ENCODE measurements at places on chromosomes 3 and 15.

DNA sequence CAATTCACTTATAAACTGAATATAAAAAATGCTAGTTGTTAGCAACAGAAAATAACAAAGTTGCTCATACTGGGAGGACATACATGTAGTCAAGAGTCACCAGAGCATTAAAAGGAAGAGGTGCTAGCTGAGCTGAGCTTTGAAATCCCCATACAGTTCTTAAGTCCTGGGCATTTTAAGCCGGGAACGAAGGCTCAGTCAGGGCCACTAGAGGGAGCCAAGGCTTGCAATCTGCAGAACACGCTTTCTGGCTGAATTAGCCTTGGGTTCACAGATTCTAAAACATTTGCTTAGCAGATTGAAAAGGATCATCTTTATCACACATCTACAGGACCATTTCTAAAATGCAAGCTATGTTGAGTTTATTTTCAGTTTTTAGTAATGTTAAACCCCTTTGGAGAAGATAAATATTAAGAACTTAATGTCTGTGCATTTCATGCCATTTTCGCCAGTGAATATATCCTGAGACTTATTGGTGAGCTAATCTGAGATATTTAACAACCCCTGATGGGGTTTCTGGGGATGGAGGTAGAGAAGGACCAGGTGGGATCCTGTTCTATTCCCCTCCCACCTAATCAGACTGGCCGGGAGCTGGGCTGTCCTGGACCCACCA lies 26.3 kb upstream of the MNS1 start:
- no peak for DNase-seq

DNA sequence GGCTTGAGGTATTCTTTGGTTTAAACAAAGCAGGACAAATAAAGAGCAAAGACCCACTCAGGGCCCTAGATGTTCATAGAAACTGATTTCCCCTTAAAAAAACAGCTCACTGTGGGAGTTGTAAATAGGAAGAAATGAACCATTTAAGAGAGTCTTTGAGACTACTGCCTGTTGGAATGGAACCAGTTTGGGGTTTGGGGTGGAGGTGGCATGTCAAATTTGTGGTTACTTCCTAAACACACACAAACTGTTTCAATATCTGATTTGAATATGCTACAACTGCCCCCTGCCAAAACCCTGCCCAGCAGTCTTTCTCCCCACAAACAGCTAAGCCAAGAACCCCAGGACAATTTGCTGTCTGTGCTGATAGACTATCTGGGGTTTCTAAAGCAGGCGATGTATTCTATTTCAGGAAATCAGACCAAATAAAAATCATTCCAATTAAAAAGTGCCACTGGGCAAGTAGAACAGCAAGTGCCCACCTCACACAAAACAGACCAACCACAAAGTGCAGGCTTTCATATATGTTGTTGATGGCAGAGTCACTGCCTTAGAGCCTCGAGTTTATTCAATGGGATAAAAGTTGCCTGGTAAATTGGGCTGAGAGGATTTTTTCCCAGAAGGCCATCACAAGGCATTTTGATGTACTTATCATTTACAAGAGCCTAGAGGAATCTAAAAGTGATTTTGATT lies 293.9 kb upstream of the PROK2 start:
- DNase-seq, result no peak

DNA sequence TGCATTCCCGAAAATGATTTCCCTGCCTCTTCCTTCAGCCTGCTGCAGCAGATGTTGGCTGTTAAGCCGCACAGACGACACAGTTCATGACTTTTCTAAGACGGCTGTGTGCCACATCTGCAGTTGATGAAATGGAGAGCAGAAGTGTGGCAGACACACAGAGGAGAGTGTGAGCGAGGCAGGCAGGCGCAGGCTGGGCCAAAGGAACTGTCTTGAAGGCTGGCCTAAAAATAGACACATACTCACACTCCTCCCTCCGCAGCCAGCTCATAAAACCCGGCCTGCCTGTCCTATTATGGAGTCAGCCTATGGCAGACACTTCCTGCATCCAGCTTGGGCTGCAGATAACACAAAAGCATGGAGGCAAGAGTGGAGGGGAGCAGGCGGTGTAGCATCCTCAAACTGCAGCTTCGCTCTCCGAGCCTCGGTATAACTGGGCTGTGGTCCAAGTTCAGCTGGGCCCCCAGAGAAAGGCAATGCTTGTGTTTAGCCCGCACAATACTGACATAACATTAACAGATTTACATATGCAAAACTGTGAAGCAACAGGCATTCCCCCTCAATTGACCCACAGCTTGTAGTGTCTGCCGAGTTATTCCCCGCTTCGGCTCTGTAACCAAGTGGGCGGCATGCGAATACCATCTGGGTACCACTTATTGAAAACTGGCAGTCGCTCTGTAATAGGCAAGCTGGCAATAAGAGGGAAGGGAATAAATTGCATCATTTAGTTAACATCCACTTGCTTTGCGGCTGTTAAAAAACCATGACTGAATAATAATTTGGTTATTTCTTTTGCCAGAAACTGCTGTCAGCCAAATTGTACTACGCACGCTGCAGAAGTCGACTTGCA lies 40.8 kb downstream of the FOXP1 start:
- peak; percentile 32 for DNase-seq

- no peak for DNase-seq
Measured at GRCh38 chr15:62249501-62249900, 84.4 kb upstream of the C2CD4B start.

GRCh38 chr3:143914257-143914656 lies 57.4 kb upstream of the DIPK2A start:
- DNase-seq, result no peak

- DNase-seq, result no peak
Measured at GRCh38 chr3:1292571-1293071, 199.8 kb downstream of the CNTN6 start.

GRCh38 chr15:85100186-85100937 lies 118.7 kb downstream of the PDE8A start:
- DNase-seq, result no peak

DNA sequence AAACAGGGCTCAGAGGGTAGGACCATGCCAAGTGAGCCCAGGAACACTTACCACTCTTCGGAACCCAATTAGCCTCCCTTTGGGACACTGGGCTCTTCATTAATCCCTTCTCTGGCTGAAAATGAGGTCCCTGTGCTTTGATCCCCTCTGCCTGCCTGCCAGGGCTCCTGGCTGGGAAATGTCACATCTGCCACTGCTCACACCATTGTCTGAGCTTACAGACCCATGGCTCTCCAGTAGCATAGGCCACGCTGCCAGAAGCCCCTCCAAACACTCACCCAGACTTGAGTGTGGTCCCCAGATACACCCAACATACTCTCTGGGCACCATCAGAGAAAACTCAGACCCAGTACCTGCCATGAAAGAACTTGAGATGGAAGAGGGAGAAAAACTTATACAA lies 287.3 kb downstream of the XXYLT1 start:
- no peak for DNase-seq

GRCh38 chr3:170602556-170602955 lies 16.7 kb upstream of the SLC7A14 start:
- DNase-seq, result no peak

DNA sequence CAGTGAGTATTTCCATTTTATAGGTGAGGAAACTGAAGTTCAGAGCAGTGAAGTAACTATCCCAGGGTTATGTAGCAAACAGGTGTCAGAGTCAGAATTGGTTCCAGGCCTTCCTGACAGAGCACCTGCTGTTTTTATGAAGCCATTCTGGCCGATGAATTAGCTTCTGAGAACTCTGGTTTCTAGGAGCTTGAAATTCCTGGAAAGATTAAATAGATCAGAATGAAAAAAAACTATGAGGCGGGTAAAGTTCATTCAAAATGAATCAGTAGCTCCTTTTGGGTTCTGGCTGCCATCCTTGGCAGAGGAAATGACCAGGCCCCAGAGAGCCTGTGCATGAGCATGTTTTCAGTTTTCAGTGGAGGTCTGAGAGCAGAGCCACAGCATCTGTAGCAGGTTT lies 59.3 kb upstream of the CFAP161 start:
- no peak for DNase-seq

DNA sequence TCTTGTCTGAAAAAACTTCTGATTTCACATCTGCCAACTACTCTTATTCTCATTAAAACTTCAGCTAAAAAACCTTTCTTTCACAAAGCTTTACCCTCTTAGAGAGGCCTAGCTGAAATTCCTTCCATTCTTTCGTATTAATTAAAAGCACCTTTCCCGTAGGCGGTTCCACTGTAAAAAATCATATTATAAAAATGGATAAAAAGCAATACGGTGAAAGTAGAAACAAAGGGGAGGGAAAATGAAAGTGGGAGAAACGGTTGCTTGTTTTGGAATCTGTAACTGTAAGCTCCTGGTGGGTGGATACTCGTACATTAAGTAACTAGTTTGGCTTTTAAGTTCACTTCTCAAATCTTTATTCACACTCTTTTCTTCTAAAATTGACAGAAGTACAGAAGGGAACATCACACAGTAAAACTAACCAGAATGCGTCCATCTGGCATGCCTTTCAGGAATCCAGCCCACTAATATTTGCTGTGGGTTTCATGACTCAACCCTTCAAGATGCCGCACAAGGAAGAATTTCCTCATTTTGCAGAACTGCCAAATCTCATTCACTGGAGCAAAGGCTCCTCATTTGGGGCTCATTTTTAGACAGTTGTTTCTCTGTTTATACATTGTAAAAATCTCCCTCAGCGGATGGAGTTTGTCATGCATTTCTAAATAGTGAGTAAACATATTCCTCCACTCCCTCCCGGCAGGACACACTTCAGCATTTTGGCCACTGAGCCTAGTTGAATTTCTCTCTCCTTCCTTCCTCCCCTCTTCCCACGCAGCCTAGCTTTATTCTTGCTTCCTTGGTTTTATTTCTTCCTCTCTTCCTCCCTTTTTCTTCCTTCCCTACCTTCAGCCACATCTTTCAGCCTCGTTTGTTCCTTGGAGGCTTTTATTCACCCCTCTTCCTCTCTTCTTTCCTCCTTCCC lies 419.5 kb upstream of the NAALADL2 start:
- DNase-seq, result no peak

GRCh38 chr15:82106679-82107078 lies 60.9 kb upstream of the MEX3B start:
- no peak for DNase-seq

- no peak for DNase-seq
Measured at GRCh38 chr3:134351427-134351826, 22.8 kb downstream of the AMOTL2 start.

- no peak for DNase-seq
Measured at GRCh38 chr3:171508676-171509075, 48.5 kb upstream of the TNIK start.

DNA sequence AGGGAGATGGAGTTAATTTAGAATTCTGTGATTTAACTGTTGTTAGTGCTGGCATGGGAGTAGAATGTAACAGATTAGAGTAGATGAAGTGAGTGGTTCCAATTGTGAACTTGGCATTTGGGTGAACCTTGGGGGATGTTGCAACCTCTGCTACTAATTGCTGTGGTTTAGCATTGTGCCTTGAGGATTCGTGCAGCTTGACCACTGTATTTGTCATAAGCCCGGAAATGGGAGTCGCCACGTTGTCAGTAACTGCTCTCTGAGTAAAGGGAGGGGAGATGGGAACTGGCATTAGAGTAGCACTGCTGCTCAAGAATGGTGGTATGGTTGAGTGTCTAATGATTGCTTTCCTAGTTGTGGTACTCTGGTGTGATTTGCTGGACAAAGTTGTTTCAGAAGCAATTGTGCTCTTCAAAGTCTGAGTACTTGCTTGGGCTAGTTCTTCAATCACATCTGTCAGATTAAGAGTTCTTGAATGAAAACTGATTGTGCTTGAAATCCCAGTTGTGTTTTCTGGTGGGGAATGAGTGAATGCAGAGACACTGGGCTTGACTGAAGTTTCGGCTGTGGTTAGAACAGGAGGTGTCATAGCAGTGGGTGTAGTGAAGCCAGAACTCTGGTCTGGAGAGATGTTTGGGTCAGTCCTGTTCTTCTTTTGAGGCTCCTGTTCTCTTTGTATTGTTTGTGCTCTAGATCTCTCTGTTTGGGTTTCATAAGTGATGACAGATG lies 15.4 kb downstream of the IGSF10 start:
- DNase-seq, result no peak

DNA sequence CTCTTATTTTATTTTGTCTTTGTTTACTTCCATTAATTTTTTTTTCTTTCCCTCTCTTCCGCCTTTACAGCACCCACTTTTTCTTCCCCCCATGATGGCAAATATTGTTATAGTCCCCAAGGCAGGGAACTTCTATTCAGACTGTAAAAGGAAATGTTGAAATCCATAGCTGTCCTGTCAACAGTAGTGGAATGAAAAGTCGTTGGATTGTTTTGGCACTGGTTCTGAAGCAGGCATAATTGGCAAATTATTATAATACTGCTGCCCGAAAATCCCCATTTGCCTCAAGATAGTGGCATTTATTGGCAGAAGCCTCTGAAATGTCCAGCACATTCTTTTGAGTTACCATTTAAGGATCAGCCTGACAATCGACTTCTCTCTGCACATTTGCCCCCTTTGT lies 150.6 kb downstream of the TPRG1 start:
- DNase-seq, result no peak

GRCh38 chr15:101451846-101452245 lies 37.7 kb downstream of the PCSK6 start:
- DNase-seq, result no peak

DNA sequence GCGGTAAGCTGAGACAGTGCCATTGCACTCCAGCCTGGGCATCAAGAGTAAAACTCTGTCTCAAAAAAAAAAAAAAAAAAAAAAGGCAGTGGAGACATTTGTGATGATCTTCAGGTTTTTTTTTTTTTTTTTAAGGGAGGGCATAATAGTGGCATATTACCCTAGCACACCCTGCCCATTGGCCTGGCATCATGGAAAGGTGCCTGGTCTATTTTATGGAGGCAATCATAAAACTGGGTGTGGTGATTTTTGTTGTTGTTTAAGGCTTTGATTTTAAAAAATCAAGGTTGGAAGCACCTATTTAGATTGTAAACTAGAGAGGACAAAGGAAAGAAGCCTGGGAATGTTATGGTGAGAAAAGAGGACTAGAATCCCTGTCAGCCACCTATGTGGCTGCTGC lies 6.0 kb downstream of the IQGAP1 start:
- DNase-seq, result no peak

DNA sequence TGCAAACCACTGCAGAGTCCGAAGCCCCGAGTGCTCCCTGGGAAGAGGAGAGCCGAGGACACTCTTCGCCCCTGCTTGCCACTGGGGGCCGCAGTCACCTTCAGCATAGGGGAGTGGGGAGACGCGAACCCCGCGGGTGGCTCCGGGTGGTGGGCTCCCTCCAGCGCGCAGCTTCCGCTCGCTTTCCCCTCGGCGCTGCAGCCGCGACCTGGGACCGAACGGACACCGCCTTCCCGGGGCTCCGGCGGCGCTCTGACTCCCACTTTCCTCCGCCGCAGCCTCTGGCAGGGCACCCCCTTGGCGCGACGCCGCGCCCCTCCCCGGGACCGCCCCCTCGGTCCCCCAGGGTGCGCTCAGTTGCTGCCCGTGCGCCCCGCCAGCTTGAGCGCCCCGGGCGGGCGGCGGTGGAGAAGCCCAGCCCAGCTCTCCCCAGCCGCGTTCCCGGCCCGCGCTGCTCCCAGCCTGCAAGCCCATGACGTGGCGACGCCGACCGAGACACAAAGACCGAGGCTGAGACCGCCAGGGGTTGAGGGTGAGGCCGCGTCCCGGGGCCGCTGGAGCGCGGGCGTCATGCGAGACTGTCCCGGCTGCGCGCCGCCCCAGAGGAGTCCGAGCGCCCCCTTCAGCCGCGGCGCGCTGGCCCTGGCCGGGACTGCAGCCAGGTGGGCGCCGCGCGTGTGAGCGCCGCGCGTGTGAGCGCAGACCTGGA lies at the start of gene MINAR1:
Gene MINAR1, plus strand, starts transcription at position 701 of the 709 bp plus-strand sequence. CDS start 23,812 bp downstream, outside the sequence.
- DNase-seq, result no peak
